ENCODE measurements at places on chromosomes 13 and 19. TPM values are rescaled to one million over a fixed set of nuclear protein-coding genes. Genes with fewer than 3 reads are reported as not detected.

NPAS1 gene
- total RNA-seq, result 0.79 TPM

TMPRSS9 gene
- not detected for total RNA-seq

KCNN1 gene
- 0.03 TPM for total RNA-seq

CD37 gene
- total RNA-seq, result not detected

FPR3 gene
- total RNA-seq, result 0.07 TPM

Data from smooth muscle cell of the pulmonary artery (primary cell).